ENCODE measurements at places on chromosomes 1 and 21.

- no peak for DNase-seq
Observed at GRCh38 chr1:9530320-9530719, 8.9 kb upstream of the SLC25A33 start.

DNA sequence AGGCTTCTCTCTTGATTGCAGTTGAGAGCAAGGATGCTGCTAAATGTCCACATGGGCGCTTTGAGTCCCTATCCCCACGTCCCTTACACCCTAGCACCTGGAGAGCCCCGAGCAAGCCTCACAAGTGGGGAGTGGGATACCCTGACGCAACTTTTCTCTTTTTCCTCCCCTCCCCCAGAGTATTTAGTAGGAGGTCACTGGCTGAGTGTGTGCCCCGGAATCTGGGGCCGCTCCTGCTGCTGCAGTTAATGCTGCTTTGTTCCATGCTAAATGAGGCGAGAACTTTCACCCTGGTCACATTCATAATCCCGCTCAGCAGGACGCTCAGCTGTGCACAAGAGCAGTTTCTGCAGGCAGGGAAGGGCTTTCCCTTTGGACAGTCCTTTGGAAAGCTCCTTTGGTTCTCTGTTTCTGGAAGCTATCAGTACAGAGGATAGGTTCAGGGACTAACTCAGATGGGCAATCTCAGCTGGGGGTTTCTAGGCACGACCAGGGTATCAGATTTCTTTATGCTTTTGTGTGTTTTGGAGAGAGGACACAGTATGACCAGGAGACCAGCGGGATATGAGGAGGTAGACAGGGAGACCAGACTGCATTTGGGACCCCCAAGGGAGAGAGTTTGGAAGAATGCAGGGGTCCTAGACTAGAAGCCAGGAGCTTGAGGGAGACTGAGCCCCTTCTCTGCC lies 75.9 kb downstream of the NOS1AP start:
- no peak for DNase-seq

- DNase-seq, result no peak
Observed at GRCh38 chr1:22737374-22738068, 26.9 kb downstream of the EPHB2 start.

- DNase-seq, result no peak
Observed at GRCh38 chr1:71228742-71229365, 148.0 kb upstream of the ZRANB2 start.

GRCh38 chr1:211742889-211743529 lies 67.6 kb upstream of the NEK2 start:
- no peak for DNase-seq
